Stimulated activated CD4-positive, alpha-beta T cell treated with anti-CD3 and anti-CD28 coated beads, Interleukin-12 subunit alpha, Interleukin-12 subunit beta, amount 100 ng/mL, for 4 hours (primary cell): ENCODE measurements at places on chromosomes 5 and 9.
A peak's percentile ranks its signal among the peaks of the same experiment; 100 is the strongest.

- DNase-seq: peak; percentile 1
Measured at GRCh38 chr9:78601957-78602565, 305.1 kb downstream of the PSAT1 start.

DNA sequence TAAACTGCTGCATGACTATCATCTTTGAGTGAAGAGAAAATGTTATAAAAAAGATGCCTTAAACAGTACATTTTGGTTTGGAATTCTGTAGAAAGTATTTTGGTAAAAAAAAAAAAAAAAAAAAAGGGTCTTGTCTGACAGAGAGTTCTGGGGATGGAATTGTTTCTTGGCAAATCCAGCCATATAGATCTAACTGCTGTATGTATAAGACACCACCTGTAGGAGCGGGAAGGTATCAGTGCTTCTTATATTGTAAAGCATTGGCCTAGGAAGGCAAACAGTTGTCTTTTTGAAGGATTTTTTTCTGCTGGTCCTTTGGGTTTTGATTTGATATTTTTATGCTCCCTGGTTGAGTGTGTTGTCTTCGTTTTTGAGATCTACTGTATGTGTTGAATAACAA, 2.8 kb downstream of the PURA start:
- DNase-seq: no peak

GRCh38 chr5:155290937-155291336, 277.4 kb downstream of the KIF4B start:
- no peak for DNase-seq

DNA sequence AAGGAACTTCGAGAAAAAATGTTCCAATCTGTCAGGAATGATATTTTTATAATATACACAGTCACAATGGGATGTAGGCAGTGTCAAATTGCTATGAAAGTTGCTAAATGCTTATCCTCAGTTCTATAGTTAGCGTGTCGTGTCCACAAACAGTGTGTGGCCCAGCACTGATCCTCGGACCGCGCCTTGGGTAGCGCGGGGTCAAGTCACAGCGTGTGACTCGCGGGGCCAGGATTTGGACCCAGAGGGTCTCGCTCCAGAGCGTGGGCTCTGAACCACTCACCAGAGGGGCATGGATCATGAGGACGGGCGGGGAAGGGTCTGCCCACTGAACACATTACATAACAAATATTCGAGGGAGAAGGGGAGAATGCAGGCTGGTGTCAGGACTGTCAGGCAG, 171.8 kb downstream of the C9orf50 start:
- no peak for DNase-seq

DNA sequence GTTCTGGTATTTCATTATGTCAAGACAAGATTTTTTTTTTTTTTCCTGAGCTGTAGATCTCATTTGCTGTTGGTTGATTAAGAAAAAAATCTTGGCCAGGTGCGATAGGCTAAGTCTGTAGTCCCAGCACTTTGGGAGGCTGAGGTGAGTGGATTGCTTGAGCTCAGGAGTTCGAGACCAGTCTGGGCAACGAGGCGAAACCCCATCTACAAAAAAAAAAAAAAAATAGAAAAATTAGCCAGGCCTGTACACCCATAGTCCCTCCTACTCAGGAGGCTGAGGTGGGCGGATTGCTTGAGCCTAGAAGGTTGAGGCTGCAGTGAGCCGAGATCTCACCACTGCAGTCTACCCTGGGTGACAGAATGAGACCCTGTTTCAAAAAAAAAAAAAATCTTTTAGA, 12.2 kb downstream of the CDC42SE2 start:
- DNase-seq: no peak

DNA sequence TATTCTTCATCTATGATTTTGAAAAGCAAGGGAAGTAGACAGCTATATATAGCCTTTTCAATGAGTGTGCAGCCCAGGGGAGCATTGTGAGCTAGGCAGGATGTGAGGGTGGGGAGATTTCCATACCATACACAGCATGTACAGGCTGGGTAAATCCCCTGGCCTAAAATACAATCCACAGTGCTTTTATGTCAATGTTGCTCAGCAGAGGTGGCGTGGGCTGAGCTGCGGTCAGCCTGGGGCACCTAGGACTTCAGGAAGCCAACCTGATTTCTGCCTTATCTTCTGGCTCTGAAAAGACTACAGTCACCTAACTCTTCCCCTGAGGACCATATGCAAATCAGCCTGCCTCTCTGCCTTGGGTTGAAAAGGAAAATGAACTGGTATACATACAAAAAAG, 6.3 kb upstream of the GARIN3 start:
- DNase-seq: peak; percentile 80

- DNase-seq: no peak
Measured at GRCh38 chr5:137609127-137609526, 110.0 kb upstream of the SPOCK1 start.

DNA sequence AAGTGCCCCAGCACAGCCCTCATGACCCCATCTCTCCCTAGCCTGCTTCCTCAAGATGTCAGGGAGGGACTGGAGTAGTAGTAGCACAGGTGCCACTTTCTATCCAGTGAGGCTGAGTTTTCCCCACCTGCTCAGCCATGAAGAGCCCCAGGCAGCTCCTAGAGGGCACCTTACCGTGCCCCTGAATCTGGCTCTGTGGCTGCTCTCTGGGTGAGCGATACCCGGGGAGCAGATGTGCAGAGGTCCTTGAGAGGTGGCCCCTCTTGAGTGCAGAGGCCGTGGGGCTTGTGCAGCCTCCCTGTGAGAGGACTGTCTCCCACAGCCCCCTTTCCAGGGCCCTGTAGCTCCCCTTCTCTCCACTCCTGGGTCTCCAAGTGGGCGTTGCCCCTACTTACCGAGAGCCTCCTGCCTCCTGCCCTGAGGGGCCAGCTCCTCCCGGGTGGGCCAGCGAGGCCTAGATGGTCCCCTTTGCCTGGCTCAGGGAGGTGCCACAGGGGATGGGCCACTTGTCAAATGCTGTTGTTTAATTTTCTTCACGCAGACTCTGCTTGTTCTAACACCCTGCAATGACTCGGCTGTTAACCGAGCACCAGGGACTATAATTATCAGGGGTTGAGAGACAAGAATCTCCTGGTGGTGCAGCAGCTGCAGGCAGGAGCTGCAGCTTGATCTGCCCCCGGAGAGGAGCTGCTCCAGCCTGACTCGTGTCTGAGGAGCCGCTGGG, 29.6 kb upstream of the PITX1 start:
- DNase-seq: no peak

DNA sequence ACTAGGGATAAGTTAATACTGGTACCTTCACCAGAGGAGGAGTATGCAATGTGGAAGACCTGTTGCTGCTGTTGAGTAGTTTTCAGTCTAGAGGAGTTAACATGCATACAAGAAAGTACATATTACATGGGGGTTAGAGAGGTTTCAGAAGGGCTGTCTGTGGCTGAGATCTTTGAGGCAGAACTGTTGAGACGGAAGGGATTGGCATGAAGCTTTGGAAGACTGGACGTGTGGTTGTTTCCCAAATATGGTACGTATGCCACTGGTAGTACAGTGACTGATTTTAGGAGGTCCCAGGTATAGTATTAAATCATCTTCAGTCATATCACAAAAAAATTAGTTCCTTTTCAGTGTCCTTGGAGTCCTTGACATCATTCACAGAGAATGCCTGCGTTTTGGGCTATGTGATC, 17.6 kb downstream of the TNFAIP8 start:
- no peak for DNase-seq

GRCh38 chr5:71973563-71973962, 133.7 kb upstream of the MAP1B start:
- no peak for DNase-seq

DNA sequence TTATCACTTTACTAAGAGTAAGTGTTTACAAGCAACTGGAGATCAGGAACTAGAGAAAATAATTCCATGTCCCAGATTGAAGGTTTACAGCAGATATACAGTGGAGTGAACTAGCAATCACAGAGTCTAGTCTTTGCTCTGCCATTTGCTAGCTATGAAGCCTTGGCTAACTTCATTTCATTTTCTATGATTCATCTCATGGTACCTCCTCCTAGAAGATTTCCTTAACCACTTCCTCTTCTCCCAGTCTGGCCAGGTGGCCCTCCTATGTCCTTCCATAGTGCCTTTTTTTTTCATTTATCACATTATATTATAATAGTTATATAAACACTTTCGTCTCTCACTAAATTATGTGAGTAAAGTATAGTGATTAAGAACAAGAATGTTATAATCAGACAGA, 52.1 kb downstream of the GRIA1 start:
- no peak for DNase-seq

DNA sequence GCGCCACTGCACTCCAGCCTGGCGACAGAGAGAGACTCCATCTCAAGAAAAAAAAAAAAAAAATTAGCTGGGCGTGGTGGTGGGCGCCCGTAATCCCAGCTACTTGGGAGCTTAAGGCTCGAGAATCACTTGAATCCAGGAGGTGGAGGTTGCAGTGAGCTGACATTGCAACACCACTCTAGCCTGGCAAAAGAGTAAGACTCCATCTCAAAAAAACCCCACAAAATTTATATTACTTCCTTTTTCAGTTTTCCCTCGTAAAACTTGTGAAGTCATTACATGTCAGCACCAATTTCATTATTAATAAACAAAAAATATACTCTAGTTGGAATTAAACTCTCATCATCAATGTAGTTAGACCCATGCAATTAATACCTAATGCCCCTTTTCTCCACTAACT, 43.9 kb downstream of the SHLD3 start:
- DNase-seq: no peak

DNA sequence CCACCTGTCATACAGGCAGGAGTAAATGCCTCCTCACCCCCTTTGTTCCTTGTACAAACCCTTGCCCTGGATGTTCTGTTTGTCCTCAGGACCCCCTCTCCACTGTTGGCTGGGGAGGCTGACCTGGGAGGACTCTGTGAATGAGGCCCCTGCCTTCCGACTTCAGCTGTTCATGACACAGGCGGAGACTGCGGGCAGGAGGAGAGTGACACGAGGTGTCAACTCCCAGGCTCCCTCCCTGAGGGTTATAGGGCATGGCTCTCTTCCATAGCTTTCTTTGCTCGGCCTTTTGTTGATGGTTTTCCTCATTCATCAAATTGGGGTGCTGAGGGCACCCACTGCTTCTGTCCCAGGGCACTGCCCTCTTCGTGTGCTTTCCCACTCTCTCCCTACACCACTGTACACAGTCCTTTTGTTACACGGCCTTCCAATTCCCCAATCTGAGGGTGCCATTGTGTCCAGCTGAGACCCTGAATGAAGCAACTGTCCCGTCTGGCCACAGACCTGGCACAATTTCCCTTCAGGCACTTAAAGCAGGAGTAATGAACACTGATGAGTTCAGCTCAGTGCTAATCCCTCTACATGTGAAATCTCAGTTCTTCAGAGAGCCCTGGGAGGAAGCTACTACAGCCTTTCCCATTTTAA, 33.8 kb downstream of the KCNIP1 start:
- no peak for DNase-seq

DNA sequence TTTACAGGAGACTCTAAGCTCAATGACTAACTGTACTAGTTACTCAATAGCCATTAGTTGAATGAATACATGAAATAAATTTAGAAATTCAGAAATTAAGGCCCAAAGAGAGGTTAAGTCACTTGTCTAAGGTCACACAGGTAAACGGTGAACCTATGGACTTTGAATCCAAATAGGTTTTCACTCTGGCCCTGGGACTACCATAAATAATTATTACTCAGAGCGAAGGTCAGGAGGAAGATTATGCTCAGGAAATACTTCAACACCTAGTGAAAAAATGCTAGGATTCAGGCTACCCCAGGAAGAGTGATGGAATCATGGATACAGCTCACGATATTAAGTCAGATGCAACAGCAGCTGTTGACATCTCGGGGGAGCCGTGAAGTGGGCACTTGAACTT, 417.4 kb downstream of the GABRG2 start:
- DNase-seq: no peak

- DNase-seq: no peak
Measured at GRCh38 chr9:35609001-35609819, 4.1 kb downstream of the TESK1 start.

GRCh38 chr9:114925672-114926071, 4.7 kb downstream of the TNFSF8 start:
- DNase-seq: no peak

DNA sequence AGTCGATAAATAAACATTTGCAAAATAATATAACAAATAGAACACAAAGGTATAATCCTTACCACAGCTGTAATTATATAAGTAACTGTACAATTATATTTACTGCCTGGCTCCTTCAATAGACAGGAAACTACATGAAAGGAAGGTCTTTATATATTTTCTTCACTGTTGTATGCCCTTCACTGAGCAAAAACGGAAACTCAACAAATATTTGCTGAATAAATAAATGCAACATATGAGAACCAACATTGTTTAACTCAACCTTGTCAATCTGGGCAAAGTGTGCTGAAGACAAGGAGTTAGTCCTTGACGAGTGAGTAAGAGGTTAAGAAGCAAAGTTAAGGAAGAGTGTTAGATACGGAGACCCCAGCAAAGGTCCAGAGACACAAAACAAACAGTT, 22.6 kb downstream of the PSMD5 start:
- no peak for DNase-seq

DNA sequence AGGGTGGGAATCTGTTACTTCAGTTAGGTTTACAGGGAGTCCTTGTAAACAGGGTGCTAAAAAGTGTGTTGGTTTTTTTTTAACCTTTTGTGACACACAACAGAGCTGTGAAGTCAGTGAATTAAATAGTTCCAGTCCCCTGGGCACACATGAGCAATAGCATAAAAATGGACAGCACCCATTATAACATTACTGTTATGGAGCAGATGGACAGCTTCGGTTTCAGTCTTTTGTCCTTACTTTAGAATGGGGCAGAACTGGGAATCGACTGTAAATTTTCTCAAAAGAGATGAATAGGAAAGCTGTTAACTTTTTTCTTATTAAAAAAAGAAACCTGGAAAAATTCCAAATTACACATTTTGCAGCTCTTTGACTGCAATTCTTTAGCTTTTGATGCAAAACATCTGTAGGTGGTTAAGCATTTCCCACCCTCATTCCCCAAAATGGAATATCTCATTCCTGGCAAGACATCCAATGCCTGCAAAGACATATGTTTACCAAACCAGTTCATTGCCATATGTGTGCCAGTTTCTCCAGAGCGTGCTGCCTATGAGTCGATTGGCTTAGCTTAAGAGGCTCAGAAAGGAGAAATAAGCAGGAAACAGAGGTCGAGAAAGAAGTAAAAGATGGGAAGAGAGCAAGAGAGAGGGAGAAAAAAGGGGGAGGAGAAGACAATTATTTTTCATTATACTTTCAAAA, 212.3 kb upstream of the TMEM161B start:
- no peak for DNase-seq

DNA sequence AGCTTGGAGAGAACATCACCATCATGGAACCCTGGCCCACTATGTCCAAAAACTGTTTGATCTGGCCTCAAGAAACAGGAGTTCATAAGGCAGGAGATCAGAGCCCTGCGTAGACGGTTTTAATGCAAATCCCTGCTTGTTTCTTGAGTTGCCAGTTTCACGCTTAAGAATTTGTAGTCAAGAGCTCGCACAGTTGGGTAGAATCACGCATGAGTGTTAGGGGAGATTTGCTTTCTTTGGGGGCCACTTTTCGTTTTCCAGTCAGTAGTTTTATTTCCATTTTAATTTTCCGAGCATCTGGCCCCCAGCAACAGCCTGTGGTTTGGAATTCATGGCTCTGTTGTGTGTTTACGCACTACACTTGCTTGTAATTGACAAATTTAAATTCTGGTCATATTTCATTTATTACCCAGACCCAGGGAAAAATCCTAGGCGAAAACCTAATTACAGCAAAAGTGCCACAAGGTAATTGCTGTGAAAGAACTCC, 6.6 kb upstream of the C5orf58 start:
- no peak for DNase-seq
